Epithelial cell of esophagus (primary cell): ENCODE measurements at places on chromosomes 3 and 15.

DNA sequence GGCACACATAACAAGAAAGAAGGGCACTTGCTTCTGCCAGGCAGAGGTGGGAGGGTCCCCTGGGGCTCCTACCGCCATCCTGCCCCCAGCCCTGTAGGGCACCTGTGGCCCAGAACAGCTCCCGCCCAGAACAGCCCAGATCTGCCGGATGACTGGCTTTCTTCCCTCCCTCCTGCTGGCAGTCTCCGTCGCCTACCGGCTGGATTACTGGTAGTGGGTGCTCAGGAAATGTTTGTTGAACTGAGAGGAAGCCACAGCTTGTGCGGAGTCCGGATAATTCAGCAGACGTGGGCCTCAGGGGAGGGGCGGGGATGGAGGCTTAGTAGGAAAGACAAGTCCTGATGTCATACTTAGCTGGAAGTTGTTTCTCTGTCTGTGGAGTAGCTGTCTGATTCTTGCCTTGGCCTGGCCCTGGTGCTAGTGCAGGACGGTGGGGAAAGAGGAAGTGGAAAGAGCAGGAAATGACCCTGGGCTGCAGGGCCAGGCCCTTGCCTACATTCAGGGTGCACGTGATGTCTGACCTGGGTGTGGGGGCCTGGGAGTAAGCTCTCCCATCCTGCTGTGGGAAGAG, 6.7 kb downstream of the CCDC9B start:
- DNase-seq = peak; percentile 72

DNA sequence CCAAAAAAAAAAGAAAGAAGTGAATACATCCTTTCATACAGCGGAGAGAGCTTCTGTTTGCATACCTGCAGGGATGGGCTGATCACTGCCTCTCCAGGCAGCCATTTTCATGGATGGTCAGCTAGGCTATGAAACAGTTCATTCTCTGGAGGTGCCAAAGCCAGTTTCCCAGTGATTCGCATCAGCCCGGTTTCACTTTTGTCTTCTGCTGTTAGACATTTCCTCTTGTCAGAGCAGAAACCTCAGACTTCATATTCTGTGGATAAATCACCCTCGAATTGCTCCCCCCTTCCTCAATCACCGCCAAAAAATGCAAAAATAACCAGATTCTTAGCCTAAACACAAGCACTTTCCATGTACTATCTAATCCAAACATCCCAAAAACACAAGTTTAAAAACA, 225.6 kb downstream of the ADAMTS9 start:
- DNase-seq = no peak

GRCh38 chr3:25708036-25708435, 43.3 kb upstream of the TOP2B start:
- DNase-seq = no peak

GRCh38 chr3:103052236-103052830, 617.5 kb downstream of the ZPLD1 start:
- peak; percentile 4 for DNase-seq

DNA sequence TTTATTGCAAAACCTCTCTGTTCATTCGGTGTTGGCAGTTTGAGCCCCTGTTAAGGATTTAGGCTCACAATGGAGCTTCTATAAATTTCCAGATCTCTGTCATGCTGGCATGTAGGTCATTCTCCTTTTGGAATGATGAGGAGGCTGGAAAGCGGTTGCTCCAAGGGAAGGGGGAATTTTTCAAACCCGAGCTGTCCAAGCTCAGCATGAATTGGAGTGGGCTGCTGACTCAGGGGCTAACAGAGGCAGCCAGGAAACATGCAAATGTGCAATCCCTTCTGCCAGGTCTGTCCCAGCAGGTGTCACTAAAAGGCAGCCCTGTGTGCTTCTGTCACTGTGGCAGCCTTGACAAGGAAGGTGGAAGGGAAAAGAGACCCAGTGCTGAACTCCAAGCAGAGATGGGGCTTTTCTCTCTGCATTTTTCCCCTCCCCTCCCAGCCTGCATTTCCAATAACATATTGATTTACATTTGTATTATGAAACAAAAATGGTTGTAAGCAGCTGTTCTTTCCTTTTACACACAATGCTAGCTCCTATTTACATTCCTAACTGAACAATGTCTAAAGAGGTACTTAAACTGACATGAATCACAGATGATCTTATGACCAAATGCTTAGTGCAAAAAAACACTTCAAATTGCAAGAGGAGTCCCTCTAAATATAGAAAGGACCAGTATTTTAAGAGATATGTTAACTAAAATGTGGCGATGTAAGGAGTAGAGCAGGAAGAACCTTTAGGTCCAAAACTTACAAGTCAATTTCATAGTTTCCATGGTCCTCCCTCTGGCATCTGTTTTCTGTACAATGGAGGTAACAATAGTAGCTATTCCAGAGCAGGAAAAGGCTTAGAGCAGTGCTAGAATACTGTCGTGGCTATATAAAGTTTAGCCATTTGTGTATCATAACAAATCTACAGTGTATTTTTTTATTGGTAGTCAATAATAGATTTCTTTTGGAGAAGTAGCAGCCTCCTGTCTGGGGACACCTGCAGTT, 84.5 kb upstream of the ATP10A start:
- DNase-seq = no peak

DNA sequence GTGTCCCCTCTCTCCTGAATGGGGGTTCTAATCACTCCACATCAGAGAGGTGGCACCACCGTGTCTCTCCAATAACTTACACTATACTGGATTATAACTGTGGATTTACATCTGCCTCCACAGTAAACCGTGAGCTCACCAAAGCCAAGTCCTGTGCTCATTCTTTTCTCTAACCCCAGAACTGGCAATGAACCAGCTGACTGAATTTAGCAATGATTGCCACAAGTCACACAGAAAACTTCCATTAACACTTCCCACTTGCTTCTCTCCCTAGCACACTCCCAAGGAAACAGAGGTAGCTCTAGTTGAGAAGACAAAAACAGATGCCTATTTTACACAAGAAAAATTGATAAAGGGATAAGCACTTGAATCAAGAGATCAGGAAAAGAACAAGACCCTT, 361.3 kb downstream of the ULK4 start:
- no peak for DNase-seq

DNA sequence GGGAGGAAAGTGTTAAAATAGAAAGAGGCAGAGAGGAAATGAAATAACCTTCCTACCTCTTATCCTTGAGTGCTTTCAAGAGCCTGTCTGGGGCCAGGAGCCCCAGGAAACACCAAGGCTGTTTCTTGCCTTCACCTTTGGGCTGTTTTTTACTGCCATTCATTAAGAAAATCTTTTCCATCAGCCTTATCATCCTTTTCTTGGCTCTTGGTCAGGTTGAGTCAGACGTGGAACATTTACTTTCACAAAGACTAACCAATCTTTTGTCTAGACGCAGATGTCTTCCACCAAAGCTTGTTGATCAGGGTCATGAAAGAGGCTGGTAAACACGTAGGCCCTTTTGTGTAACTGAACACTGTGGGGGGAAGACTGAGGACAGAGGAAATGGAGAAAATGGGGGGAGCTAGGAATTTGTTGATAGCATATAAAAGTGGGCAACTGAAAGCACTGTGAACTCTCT, 151.0 kb upstream of the THBS1 start:
- peak; percentile 67 for DNase-seq

- peak; percentile 31 for DNase-seq
Measured at GRCh38 chr15:36177590-36178302, 401.7 kb upstream of the CDIN1 start.

- DNase-seq = no peak
Measured at GRCh38 chr15:100055821-100056220, 286.0 kb downstream of the ADAMTS17 start.

GRCh38 chr15:82537351-82537908, 2.8 kb downstream of the RPS17 start:
- DNase-seq = peak; percentile 56

DNA sequence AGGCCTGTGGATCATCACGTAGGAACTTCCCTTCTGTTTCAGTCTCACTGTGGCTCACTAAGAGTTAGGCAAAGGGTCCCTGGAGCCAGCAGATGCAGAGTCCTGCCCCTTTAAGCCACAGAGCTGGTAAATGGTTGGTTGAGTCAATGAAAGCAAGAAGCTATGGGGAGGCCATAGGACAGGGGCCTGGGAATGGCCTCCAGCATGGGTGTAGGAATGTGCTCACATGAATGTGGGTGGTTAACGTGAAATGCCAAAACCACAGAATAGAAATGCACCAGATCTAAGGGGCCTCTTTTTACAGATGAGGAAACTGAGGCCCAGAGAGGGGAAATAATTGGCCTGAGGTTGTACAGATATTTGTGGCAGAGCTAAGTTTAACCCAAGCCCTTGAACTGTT, 150.3 kb downstream of the TLE3 start:
- DNase-seq = no peak

DNA sequence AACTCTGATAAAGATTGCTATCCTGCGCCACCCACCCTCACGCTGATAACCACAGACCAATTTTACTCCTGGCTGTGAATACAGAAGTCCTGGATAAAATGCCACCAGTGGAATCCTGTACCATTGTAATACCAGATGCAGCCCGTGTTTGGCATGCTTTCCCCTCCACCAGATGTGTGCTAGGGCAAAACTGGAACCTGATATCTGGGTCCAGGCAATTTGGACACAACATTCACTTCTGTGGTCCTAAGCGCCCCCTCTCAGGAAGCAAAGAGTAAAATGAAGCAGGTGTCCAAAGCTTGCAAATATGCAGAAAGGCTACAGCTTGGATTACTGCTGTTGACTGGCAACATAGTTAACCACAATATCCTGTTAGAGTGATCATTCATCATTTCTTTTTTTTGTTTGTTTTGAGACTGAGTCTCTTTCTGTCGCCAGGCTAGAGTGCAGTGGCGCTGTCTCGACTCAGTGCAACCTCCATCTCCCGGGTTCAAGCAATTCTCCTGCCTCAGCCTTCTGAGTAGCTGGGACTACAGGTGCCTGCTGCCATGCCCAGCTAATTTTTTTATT, 32.8 kb downstream of the LOXL1 start:
- no peak for DNase-seq

GRCh38 chr3:58585994-58586393, 8.8 kb upstream of the FAM107A start:
- no peak for DNase-seq

DNA sequence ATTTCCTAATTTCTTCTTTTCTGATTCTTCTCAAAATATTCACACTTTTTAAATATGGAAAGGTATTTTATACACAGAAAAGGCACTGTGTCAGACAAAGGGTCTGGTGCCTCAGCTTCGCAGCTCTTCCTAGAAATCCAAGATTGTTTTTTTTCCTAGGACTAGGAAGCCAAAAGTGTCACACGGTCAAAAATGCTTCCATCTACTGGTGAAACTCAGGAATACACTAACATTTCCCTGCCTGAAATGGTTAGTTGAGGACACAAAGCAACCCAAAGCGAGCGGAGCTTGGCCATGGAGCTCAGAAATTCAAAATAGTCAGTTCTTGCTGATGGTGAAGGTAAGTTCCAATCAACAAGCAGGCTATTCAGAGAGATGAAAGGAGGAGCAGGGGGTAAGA, 426.5 kb upstream of the RASGRP1 start:
- DNase-seq = peak; percentile 50

DNA sequence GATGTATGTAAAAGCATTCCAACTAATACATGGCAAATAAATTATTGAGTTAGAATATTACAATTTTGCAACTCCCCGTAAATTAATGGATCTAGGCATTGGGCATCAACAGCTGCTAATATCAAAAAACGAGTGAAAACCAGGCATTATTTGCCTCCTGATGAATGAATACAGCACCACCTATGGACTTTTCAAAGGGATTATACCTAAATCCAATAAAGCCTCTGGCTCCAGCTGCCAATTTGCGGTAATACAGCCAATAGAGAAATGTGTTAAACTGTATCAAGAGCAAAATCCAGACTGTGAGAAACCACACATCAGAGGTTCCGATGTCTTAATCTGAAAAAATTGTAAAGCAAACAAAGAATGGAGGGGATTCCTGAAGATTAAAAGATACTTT, 16.3 kb upstream of the A4GNT start:
- no peak for DNase-seq

- no peak for DNase-seq
Measured at GRCh38 chr3:54619531-54619930, 308.3 kb downstream of the LRTM1 start.

DNA sequence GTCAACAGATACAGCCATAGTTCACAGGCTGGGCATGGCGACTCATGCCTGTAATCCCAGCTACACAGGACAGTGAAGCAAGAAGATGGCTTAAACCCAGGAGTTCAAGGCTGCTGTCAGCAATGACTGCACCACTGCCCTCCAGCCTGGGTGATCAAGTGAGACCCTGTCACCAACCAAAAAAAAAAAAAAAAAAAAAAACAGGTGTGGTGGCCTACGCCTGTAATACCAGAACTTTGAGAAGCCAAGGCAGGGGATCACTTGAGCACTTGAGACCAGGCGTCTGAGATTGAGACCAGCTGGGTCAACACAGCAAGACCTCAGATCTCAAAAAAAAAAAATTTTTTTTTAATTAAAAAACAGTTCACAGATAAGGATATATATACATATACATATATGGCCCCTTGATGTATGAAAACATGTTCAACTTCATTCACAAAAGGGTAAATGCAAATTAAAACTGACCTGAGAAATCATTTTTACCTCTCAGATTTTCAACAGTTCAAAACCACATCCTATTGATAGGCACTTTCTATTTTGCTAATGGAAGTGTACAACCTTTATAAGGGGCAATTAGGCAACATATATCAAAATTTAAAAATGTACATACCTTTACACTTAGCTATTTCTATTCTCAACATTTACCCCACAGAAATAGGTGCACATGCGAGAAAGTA, 51.1 kb downstream of the OSBPL10 start:
- no peak for DNase-seq

DNA sequence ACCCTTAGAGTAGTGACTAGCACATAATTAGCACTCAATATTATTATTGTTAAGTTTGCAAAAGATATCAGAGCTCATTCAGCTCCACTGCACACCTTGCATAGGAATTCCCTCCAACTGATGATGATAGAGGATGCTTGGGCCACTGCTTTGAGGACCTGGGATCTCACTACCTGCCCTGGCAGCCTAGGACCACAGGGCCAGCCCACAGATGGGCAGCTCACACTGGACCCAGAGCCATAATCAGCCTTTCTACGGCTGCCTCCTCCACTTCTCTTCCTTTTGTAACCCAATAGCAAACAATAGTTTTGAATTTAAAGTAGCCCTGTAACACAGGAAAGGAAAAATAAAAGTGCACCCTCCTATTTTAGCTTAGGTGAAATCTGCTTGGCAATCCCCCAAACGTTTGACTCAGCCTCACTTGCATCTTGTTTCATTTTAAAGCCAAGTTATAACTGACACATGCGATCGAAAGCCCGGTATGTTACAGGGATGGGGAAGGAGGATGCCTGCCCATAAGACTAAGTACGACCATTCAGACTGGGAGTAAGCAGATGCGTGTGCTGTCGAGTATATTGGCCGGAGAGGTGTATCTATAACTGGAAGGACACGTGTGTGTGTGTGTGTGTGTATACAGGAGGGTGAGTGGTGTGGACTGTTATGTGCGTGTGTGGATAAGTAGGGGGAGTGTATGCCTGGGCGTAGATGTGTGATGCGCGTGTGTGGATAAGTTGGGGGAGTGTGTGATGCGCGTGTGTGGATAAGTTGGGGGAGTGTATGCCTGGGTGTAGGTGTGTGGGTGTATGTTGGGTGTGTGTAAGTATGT, 65.9 kb downstream of the CPN2 start:
- peak; percentile 68 for DNase-seq
